ENCODE measurements at places on chromosomes 5 and 9.

GRCh38 chr5:38808666-38809343 lies 37.0 kb upstream of the OSMR start:
- no peak for DNase-seq

DNA sequence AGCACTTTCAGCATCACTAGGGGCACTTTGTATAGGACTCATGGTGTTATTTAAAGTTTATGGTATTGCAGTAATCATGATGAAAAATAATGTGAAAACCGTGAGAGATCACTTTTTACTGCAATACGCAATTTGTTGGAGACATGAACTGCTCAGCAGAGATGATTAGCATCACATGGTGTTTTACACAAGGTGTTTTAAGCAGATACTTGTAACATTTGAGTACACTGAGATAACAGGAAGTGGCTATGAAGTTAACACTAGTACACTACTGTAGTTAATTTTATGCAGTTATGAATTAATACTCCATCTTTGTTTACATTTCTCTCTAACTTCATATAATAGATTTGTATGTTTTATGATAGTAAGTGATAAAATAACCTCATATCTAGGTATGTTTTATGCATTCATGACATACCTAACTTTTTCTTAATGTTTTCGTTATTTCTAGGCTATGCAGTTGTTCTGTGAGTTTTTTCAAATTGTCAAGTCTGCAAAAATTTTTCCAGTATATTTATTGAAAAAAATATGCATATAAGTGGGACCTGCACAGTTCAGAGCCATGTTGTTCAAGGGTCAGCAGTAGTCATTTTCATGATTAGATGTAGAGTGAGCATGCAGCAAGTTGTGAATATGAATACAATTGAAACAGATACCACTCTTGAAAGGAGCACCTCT lies 13.0 kb downstream of the SUB1 start:
- no peak for DNase-seq

- DNase-seq = no peak
Measured at GRCh38 chr9:76452839-76453238, 6.1 kb upstream of the GCNT1 start.

GRCh38 chr5:118561971-118562370 lies 426.4 kb downstream of the DTWD2 start:
- no peak for DNase-seq

DNA sequence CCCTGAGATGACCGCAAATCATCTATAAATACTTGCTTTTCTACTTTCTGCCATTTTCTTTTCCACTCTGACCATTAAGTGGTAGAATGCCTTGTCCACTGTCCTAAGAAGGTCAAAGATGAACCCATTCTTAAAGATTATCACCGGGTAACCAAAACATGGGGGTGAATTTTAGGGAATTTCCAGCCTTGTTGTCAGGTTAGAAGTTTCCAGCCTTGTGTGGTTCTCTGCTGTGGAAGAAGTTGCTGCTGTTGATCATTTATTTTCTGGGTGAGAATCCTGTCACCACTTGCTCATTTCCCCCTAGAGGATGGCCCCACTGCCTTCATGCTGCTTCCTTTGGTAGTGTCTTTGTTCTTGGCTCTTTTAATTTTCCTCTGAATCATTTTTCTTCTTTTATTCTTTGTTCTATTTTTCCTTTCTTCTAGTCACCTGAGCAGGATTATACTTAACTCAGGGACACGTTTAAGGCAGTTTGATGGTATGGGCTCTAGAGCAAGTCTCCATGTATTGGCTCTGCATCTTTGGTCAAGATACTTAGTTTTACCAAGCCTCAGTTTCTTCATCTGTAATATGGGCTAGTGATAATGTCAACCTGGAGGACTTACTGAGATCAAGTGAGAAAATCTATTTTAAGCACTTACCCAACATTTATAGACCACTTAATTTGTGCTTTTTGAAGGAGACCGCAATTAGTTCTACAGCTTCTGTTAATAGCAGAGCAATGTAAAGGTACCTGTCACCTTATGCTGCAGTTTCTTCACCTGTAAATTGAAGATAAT lies 266.2 kb downstream of the ARHGAP26 start:
- no peak for DNase-seq

GRCh38 chr5:59285300-59286016 lies 608.1 kb downstream of the PDE4D start:
- DNase-seq = no peak

DNA sequence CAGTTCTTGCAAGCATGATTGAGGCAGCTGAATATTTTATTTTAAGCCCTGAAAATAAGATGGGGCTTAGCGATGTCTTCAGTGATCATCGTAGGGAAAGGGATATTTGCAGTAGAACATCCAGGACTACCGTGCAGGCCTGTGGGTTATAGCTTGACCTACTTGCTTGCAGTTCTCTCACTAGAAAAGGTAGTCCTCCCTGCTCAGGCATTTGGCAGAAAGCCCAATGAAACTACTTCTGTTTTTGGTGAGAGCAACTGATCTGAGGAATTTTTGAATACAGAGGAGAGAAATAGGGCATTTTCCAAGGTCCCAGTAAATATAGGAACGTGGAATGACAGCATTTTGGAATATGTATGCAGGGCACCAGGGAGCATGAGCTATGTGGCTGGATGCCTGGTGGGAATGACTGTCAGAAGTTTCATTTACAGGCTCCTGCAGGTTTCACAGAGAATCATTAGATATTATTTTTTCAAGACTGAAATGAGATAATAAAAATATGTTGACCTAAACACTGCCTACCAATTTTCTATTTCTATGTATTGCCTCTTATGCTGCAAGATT lies 417.9 kb upstream of the ACTBL2 start:
- DNase-seq = no peak

Measured in GM04504 (cell line).